Aorta (tissue), 5 donors: ENCODE measurements at places on chromosomes 5 and 9.
A peak's percentile ranks its signal among the peaks of the same experiment; 100 is the strongest.

- peak; percentile 82 for DNase-seq
- no peaks in the 10 kb centered on the region for H3K36me3 ChIP-seq
- H3K4me3 ChIP-seq: no peak overlapping the region
- no peaks in the 10 kb centered on the region for H3K27me3 ChIP-seq
These were observed 6.3 kb downstream of the IGIP start for GRCh38 chr5:140131967-140132409.

DNA sequence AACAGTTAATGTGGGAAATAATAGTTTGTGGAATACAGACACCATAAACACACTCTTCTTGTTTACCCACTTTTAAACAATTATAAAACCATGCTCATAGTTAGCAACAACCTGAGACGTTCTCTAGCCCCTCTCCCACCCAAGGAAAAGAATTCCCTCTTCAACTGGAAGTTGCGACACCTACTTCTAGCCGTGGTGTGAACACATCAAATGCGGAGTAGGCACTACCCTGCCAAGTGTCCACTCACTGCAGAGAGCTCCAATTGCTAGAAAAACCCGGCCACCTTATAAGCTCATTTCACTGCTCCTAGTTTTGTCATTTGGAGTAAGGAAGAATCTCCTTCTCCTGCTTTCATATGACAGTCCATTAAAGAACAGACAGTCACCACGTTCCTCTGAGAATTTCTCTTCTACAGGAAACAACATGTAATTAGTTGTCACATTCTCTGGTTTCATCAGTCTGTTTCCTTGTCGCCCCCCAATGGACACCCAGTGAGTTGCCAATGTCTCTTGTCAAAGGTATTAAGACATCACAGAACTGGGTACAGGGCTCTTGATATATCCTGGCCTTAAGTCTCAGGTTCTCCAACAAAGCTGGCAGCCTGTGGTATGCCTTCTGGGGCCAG lies 47.3 kb downstream of the PRLR start:
- no peak overlapping the region for H3K27ac ChIP-seq
- no peak for DNase-seq
- no peaks in the 10 kb centered on the region for H3K27me3 ChIP-seq
- H3K36me3 ChIP-seq: no peaks in the 10 kb centered on the region

- no peaks in the 10 kb centered on the region for H3K27me3 ChIP-seq
- no peak overlapping the region for H3K4me3 ChIP-seq
- no peaks in the 10 kb centered on the region for H3K36me3 ChIP-seq
- no peaks in the 10 kb centered on the region for H3K4me1 ChIP-seq
These were observed 142.6 kb downstream of the INSYN2B start for GRCh38 chr5:169837686-169838085.

DNA sequence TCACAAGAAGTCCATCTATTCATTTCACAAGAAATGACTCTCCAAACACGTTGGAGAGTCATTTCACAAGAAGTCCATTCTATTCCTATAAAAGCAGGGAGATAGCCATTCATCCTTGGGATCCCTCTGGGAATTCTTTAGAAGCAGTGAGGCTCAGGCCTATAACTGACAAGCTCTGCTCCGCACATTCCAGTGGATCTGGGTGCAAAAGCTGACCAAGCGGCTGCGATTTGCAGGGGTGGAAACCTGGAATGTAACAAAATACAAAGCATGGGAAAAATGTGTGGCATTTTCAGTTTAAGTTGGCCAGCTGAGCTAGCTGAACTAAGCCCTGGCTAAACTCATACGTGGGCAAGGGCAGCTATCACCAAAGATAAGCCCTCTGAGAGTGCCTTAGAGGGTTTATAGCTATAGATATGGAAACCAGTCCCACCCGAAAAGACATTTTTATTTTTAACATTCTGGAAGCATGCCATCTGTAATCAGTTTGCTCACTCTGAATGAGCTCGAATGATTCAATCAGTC lies 8.7 kb downstream of the TAS2R1 start:
- no peak overlapping the region for H3K4me3 ChIP-seq
- H3K27me3 ChIP-seq: no peaks in the 10 kb centered on the region

DNA sequence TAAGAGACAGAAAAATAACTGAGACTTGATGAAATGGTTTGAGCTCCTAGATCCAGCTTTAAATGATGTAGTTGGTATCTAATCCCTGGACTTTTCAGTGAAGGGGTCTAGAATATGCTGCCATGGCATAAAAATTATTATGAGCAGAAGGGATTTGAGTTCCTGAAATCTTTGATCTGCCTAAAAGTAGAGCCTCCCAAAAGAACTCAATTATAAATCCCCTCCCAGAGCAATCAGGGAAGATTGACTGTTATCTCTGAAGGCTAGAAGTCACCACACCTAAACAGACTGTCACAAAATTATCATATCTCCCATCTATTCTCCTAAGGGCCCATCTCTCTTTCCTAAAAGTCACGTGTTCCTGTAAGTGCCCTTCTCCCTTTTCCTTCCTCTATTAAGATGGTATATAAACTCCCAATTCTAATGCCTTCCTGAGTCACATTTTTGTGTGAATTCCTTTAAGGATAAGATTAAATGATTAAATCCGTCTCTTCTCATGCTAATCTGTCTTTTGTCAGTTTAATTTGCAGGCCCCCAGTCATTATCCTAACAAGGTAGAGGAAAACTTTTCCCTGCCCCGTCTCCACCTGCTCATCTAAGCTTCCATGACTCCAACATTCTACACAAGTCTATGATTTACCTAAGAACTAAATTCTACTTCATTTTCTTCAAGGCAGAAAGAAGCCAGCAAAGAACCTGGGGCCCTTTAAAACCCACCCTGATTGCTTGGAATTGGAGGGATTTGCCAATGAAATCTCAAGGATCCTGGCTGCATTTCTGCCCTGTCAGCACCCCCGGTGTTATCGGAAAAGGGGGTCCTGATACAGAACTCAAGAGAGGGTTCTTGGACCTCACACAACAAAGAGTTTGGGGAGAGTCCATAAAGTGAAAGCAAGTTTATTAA lies 47.1 kb upstream of the PWWP2A start:
- no peaks in the 10 kb centered on the region for H3K4me1 ChIP-seq
- no peaks in the 10 kb centered on the region for H3K27me3 ChIP-seq
- DNase-seq: no peak
- H3K36me3 ChIP-seq: no peaks in the 10 kb centered on the region
